GM12891 (cell line): ENCODE measurements at places on chromosomes 1 and 21.

GRCh38 chr1:226939438-226940028, 561 bp upstream of the COQ8A start:
- peak; percentile 47 for DNase-seq

- no peak for DNase-seq
Observed at GRCh38 chr1:172041102-172041501, 199.8 kb downstream of the DNM3 start.

GRCh38 chr1:46466477-46467182, 23.0 kb upstream of the DMBX1 start:
- DNase-seq: no peak

GRCh38 chr1:95021119-95021518, 51.6 kb downstream of the ALG14 start:
- no peak for DNase-seq

DNA sequence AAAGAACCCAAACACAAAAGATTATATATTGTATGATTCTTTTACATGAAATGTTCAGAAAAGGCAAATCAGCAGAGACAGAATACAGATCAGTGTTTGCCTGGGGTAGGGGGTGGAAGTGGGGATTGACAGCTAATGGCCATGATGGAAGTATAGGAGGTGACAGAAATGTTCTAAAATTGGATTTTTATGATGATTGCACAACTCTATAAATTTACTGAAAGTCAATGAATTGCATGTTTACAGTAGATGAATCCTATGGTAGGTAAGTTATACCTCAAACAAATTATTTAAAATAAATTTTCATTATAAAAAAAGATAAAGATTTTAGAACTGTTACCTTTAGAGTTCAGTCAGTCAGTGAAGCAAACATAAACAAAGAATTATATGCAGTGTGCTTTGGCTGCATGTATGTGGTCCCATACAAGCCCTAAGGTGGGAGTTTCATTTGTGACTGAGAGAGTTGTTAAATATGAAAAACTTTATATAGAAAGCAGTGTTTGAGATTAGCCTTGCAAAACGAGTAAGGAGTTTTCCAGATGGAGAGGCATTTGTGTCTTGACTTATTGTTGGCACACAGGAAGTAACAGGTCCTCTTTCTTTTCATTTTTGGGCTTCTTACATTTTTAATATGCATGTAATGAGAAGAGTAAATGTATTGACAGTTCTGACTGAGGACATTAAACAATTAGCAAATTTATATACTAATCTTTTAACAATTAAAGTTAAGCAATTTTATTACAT, 115.6 kb upstream of the KIAA1614 start:
- DNase-seq: no peak

GRCh38 chr1:156295391-156295947, at the start of gene GLMP:
Gene GLMP (minus strand): TSS chr1:156295679. CDS start chr1:156295645, 34 bp downstream.
- DNase-seq: peak; percentile 73

DNA sequence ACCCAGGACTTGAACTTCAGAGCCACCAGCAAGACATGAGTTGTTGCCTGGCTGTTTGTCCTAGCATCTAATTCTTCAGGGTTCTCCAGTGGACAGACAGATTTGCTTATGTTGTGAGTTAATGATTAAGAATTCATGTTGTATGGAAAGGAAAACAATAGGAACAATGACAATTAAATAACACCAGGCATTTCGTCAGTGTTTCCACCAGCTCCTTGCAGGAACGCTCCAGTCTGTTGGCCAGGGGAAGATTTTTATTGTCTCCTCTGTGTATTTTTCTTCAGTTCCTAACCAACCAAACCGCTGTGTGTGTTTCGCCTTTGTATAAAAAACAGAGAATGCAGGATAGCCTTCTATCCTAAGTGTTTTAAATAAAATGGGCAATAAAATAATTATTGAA, 64.4 kb upstream of the PTGFR start:
- no peak for DNase-seq

GRCh38 chr1:23288671-23289070, 55.4 kb downstream of the HNRNPR start:
- no peak for DNase-seq

- DNase-seq: no peak
Observed at GRCh38 chr1:64843675-64844074, 98.8 kb downstream of the RAVER2 start.

DNA sequence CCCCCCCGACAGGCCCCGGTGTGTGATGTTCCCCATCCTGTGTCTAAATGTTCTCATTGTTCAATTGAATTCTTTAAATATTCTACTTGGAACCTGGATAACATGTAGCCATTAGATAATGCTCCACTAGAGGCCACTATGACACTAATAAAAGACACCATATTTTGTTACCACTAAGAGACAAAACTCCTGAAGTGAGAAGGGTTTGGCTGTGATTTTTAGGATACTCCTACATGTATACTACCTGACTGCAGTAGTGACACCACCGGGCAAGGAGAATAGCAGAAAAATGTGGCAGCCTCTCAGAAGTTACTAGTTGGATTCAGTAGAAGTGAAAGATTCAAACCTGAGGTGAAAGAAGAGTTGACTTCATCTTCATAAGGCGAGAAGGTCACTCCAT, 36.0 kb downstream of the F5 start:
- DNase-seq: no peak

DNA sequence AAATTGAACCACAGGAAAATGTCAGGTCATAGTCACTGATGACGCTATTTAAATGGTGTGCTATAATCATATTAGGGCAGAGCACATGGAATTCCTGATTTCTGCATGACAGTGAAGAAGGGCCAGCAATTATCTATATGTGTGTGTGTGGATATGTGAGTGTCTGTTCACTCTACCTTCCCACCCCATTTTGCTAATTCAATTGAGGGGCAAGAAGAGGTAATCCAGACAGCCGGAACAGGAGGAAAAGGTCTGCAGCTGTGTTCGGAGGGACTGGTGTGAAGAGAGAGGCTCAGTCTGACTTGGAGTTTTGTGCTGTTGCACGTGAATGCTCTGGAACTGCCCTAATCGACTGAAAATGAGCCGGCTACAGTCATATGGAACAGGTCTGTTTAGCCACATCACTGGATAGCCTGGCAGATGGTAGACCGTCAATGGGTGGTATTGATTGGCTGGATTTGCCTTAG, 5.1 kb upstream of the ELAVL4 start:
- DNase-seq: no peak

- no peak for DNase-seq
Observed at GRCh38 chr1:184935920-184936798, 38.1 kb downstream of the NIBAN1 start.

GRCh38 chr1:41920658-41921057, 1.9 kb upstream of the HIVEP3 start:
- DNase-seq: no peak

DNA sequence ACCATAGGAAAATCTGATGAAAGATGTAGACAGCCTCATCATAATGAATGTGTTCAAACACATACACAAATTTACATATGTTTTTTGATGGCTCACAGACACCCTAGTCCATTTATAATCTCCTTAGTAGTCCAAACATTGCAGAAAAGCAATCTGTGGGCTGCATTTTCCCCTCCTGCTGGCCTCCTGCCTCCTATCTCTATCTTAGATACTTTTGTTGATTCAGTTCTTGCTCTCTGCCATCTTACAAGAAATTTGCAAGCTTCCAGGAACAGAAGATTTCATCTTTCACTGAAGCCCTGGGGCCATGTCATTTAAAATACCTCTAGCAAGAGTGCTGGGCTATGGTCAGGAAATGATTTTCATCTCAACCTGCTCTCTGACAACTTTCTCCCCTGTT, 50.6 kb downstream of the DUSP10 start:
- no peak for DNase-seq

DNA sequence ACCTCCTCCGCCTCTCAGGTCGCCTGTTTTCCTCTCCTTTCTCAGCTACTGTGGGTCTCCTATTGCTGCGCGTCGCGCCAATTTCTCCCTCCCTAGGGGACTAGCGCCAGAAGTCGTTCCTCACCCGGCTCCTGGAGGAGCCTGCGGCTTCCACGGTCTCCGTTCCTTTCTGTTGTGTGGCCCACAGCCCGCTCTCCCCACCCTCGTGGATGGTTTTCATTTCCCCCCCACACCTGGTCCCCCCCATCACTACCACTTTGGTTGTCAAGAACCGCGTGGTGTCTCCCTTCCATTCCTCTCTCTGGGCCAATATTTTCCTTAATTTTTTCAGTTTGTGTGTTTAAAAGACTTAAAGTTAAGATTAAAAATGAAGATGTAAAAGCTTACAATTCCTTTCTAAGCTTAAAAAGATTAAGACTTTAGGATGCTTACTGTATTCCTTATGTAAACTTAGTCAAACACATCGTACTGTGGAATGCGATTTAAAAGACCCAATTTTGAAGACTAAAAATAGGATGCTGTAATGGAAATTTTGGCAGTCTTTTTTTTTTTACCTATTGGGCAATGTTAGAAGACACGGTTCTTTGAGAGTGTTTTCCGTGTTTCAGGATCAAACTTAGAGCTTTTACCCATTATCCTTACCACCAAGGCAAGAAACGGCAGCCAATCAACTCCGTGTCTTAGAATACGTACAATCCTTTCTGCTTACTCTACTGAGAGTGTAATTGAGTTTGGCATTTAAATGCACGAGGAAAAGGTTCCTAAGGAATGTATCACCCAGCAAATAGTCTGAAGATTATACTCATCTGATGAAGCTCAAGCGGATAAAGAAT, 773 bp downstream of the CNST start:
- no peak for DNase-seq

DNA sequence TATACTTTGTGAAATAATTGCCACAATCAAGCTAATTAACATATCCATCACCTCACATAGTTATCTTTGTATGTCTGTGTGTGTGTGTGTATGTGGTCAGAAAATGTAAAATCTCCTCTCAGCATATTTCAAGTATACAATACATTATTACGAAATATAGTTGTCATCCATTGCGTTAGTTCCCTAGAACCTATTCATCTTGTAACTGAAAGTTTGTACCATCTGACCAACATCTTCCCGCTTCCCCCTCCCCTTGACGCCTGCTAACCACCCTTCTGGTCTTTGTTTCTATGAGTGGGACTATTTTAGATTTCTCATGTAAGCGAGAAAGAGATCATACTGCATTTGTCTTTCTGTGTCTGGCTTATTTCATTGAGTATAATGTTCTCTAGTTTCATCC, 455.3 kb downstream of the KCNT2 start:
- DNase-seq: no peak

- DNase-seq: no peak
Observed at GRCh38 chr1:3778590-3779264, 6.2 kb downstream of the SMIM1 start.

DNA sequence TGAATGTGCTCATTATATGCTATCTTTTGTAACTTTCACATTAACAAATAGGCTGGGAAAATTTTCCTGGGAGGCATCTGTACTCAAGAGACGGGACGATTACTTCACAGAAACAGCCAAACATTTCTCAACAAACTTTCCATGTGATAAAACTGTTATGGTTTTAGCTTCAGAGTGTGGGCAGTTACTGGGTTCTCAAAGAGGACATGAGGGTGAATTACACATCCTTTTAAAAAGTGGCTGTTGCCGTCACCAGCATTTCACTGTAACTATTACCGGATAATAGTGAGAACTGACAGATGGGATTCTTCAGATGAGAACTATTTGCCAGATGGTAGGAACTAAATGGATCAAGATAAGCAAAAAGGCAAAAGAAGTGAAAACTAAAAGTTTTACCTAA, 109.1 kb downstream of the APP start:
- no peak for DNase-seq

DNA sequence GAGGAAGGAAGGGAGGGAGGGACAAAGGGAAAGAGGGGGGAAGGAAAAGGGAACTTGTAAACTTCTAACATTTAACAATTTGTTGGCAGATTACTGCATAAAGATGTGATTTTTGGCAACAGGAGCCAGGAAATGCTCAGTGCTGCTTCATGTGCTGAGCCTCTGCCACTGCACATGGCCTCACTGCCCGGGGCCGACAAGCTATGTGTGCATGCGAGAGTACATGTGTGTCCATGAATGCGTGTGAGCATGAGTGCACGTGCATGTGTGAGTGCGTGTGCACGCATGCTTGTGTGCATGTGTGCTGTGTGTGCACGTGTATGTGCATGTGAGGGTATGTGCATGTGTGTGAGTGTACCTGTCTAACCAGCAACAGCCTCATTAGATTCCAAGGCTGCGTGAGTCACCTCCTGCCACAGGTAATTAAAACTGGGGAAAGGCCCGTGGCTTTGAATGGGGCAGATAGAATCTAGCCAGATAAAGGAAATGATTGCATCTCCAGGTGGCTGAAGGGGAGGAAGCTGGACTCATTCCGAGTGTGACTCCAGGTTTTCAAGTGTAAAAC, 41.4 kb upstream of the TSPEAR start:
- no peak for DNase-seq
